ENCODE measurements at places on chromosomes 16 and 17.

- DNase-seq, result no peak
Observed at GRCh38 chr17:83194761-83195329, 115.4 kb downstream of the METRNL start.

DNA sequence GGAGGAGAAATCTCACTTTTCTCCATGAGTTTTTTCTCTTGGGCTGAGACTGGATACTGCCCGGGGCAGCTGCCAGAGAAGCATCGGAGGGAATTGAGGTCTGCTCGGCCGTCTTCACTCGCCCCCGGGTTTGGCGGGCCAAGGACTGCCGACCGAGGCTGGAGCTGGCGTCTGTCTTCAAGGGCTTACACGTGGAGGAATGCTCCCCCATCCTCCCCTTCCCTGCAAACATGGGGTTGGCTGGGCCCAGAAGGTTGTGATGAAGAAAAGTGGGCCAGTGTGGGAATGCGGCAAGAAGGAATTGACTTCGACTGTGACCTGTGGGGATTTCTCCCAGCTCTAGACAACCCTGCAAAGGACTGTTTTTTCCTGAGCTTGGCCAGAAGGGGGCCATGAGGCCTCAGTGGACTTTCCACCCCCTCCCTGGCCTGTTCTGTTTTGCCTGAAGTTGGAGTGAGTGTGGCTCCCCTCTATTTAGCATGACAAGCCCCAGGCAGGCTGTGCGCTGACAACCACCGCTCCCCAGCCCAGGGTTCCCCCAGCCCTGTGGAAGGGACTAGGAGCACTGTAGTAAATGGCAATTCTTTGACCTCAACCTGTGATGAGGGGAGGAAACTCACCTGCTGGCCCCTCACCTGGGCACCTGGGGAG is 19.1 kb downstream of the NGFR start:
- no peak for DNase-seq

DNA sequence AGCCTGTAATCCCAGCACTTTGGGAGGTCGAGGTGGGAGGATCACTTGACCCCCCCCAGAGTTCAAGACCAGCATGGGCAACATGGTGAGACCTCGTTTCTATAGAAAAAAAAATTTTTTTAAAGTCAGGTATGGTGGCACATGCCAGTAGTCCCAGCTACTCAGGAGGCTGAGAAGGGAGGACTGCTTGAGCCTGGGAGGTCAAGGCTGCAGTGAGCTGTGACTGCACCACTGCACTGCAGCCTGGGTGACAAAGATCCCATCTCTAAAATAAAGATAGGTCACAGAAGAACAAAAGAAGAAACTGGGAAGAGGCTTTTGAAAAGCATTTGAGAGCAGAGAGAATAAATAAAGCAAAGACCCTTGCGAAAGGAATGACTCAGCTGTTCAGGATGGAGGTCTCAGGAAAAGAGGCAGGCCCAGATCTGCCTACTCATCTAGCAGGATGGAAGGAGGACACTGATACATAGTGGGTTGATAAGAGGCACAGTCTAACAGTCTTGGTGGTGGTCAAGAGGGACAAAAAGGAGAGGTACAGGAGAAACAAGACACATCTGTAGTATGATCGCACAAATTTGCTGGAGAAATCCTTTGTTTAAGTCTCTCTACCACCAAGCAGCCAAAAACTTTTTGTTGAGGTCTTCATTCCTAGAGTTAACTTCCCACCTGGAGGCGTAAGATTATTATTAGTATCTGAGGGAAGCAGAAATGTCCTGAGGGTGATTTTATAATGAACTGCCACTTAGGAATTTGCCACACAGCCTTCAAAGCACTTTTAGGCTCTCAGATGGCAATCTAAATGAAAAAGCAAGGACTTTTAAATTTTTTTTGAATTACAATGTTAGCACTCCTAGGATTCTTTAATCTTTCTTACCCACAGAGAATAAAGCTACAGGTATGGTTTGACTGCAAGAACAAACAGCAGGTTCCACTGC is 17.6 kb downstream of the ZSWIM7 start:
- no peak for DNase-seq

DNA sequence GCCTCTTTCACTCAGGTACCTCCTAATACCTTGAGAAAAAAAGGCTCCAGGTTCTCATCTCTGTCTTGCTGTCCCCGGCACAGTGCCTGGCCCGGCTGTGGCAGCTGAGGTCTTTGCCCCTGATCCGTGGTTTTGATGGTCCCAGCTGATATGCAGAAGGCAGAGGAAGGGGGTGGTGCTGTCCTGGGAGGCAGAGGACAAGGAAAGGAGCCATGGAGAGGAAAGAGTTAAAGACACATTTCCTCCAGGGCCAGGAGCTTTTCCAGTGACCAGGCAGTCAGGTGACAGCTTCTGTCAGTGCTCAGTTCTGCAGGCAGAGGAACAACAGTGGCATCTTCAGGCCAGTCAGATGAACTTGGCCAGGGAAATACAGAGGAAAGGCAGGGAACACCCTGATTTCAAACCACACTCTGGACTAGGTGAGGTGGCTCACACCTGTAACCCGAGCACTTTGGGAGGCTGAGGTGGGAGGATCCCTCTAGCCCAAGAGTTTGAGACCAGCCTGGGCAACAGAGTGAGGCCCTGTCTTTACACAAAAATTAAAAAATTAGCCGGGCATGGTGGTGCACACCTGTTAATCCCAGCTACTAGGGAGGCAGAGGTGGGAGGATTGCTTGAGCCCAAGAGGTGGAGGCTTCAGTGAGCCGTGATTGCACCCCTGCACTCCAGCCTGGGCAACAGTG is 3.3 kb upstream of the COG1 start:
- DNase-seq, result peak; percentile 71

GRCh38 chr17:67716405-67716798 is 1.3 kb upstream of the NOL11 start:
- no peak for DNase-seq

DNA sequence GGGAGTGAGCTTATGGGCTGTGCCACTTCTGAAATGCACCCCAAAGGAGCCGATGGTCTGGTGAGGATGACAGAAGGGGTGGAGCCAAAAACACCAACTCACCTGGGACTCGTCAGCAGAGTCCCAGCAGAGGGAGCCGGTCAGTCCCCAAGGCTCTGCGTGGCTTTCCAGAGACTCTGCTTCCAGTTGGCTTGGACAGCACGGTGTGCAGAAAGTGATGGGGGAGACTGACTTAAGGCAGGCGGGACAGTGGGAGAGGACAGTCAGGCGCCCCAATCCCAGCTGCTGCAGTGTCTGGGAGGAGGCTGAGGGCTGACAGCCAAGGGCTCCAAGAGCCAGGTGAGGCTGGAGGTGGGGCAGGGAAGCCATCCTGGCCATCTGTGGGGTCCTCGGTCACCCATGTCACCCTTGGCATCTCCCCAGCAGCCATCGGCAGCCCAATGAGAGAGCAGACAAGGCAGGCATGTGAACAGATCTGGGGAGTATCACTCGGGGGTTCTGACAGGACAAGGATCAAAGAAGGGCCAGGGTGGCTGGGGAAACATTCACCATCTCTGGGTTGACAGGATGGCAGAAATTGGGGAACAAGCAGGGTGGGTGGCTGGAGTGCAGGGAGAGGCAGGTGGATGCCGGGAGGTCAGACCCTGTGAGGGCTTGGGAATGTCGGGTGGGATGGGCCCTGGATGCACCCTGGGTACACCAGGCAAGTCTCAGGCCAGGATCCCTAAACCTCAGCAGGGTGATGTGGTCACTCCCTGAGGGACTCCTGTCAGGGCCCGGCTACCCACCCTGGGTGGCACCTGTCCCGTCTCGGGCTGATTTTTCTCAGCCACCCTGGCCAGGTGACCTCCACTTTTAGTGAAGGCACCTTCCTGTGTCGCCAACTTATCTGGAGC is 8.9 kb upstream of the KRTAP17-1 start:
- DNase-seq, result peak; percentile 20

GRCh38 chr17:77503916-77504651 is 363.3 kb downstream of the SEC14L1 start:
- DNase-seq, result no peak

DNA sequence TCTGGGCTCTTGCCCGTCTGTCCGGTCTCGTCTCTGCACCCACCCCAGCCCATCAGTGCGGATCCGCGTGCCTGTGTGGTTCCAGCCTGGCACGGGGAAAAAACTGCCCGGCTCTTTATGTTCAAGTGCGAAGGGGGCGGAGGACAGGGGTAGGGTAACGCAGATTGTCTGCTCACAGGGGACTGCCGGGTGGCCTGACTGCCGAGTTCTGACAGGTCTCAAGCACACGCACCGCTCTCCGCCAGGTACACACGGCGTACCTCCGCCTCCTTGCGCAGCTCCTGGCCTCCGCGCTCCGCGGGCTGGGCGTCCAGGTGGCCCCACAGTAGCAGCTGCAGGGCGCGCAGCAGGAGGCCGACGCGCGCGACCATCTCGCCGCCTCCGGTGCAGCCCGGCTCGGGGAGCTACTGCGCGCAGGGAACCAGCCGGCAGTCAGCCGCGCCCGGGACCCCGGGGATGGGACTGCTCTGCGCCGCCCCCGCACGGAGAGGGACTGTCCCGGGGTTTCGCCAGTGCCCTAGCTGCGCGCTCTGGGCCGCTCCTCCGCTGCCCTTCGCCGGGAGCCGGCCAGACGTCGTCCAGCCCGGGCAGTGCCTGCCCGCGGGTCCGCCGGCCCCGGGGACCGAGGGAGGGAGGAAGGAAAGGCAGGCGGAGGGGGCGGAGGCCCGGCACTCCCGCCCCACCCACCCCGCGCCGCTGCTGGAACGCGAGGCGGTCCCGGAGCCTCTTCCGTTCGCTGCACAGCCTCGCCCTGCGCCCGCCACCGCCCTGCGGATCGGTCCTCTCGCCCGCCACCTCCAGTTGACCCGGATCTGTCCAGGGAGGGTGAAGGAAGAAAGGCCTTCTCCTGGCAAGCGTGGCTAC is at the start of gene MMP28:
Gene MMP28, minus strand, starts transcription at position 635 of the 864 bp plus-strand sequence. Its CDS starts 264 bp downstream, at position 371.
- DNase-seq, result peak; percentile 24

DNA sequence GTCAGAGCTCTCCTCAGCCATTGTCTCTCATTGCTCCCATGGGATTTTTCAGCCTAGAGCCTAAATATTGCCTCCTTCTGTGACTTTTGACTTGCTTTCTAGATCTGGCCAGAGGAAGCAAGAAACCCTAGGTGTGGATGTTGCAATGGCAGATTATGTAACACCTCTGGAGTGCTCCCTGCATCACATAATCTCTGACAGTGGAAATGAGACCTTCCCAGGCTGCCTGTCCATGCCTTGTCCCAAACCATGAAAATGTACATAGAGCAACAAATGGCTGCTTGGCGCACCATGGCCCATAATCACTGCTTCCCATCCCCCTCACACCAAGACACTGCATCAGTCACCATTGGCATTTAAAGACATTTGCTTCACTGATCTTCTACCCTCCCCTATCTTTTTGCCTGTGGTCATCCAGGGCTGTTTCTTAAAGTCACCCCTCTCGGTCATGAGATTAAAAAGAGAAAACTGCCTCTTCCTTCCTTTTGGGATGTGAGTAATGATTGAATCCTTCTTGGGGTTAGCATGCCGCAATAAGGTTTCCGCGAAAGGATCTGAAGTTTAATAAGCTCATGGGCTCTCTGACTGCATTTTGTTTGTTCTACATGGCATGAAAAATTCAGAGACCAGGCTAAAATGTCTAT is 34.2 kb upstream of the CCL2 start:
- no peak for DNase-seq

All from NCI-H510A treated with DMSO at 0.1 percent for 48 hours (cell line).